Activated CD4-positive, alpha-beta T cell treated with anti-CD3 and anti-CD28 coated beads, Interleukin-2, amount 50 U/mL, for 48 hours (primary cell): ENCODE measurements at places on chromosomes 12 and 14.

DNA sequence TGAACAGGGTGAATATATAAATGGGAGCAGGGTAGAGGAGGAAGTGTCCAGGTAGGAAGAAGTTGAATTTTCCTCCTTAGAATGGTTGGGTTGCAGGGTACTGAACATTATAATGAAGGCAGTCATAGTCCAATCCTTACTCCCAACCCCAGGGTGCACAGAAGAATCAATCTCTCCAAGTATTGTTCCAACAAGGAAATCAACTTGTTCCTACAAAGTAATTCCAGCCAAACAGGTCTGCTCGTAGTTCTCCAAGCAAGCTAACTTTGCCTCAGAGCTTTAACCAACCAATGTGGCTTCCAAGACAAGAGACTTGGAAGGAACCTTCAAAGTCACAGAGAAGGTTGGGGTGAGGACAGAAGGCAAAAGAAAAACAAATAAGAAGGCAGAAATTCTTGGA is 527.2 kb downstream of the MED13L start:
- no peak for DNase-seq

- DNase-seq = no peak
These were observed 18.8 kb upstream of the MAGOHB start for GRCh38 chr12:10632226-10632625.

DNA sequence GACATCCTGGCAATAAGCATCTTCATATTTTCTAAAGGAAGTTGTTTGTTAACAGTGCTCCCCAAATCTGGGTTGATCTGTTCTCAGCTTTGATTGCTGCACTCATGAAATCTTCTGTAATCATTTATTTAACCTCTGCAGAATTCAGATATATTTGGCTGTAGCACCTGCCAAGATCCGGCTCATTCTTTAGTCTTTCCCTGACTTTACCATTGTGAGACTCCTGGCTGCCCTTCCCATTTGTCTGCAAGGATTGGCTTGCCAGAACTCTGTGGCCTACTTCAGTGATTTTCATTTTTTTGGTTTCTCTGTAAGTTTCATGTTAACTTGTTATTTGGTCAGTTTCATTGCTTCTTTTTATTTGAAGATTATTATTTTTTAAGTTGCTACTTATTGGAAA is 191.2 kb upstream of the PLXNC1 start:
- no peak for DNase-seq

DNA sequence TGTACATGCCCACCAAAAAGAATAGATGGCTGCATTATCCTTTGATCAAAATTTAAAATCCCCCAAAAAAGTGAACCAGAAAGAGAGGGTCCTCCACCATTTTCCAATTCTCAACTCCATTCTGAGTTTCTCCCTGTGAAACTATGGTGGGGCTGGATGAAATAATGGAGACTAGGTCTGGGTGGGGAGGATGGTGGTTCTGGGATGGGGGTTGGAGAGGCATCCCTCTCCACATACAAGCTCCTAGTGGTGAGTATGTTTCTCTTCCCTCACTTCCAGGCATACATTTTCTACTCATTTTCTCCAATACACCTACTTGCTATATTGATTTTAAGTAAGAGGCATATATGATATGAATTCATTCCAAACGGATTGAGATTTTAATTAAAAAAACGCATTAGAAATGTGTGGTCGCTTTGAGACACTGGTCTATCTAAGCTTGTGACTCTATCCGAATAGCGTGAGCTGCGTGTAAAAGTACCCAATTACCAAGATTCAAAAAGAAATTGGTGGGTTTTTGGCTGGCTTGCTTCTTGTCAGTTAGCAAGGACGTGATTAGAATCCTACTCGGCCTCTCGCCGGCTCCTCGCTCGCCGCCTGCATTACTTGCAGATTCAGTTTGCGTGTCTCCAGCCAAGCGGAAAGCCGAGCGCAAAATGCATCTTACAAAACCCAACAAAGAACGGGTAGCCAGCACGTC is 3.4 kb downstream of the ASCL1 start:
- no peak for DNase-seq

DNA sequence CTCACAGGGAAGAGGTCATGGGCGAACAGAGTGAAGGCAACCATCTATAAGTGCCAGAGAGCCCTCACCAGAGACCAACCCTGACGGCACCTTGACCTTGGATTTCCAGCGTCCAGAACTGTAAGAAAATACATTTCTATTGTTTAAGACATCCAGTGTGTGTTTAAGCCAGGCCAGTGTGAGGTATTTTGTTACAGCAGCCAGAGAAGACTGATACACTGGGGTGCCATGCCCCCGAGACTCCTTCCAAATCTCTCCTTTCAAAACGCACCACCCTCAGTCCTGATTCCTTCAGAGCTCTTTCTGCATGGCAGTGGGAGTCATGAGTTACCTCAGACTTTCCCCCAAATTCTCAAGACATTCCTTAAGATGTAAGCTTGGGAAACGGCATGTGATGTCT is 2.5 kb upstream of the SERPINA5 start:
- no peak for DNase-seq

GRCh38 chr12:110449799-110450497 is at the start of gene ARPC3:
ARPC3 (minus strand) TSS chr12:110450337; CDS start chr12:110450260, 77 bp downstream.
- peak; percentile 95 for DNase-seq

DNA sequence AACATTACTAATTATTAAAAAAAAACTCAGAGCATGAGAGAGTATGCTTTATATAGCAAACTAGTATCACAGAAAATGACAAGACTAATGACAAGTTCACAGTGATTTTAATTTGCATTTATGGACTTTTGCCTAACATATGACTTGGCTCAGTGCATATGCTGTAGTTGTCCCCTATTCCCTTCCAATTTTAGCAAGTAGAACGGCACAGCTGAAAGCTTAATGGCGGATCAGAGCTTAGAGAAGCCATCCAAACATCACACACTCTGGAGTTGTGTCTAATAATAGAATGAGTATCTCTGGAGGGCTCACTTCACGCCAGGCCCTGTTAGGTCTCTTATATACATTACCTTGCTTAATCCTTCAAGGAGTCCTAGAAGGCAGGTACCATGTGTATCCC is 13.3 kb downstream of the CNIH1 start:
- DNase-seq = no peak

GRCh38 chr12:121811434-121812319 is 7.9 kb downstream of the SETD1B start:
- DNase-seq = peak; percentile 71

DNA sequence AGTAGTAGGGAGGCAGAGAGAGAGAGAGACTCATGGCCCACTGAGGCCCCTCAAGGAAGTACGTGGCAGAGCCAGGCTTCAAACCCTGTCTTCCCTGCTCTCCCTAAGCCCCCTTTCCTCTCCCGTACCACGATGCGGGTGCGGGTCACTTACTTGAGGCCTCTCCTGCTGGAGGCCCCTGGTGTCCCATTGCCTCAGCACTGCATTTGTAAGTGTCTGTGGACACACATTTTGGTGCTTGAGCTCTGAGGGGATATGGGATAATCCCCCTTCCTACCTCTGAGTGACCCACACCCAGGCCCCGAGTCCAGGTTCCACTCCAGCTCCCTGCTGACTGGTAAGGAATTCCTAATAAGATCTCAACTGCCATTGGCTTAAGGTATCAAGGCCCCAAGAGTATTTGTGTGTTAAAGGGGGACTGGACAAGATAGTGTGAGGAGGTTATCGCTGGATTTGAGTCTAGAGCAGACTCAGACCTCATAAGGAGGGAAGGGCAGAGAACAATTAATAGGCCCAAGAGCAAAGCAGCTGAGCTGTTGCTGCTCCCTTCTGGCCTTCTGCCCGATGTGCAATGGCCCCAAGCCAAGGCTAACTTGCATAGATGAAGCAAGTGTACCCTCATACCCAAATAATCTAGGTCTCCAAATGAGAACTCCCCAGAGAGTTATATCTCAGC is 71.9 kb downstream of the CRACR2A start:
- no peak for DNase-seq

GRCh38 chr14:31965071-31965734 is 111.9 kb upstream of the ARHGAP5 start:
- DNase-seq = no peak

GRCh38 chr12:118188690-118189371 is 52.9 kb downstream of the PEBP1 start:
- no peak for DNase-seq

DNA sequence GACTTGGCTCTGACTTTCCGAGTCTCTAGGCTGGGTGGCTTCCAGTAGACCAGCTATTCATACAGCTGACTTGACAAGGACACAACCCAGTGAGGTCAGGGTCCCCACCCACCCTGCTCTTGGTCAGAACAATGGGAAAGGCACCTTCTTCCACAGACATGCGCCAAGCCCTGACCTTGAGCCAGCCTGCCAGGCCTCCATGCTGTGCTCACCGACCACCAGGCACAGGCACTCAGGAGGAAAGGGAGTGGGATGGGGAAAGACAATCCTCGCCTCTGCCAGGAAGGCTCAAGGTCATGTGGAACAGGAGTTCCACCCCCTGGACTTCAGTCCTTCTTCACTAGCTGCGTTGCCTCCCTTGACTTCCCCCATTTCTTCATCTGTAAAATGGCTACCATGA is 31.4 kb downstream of the GALNT16 start:
- DNase-seq = no peak

DNA sequence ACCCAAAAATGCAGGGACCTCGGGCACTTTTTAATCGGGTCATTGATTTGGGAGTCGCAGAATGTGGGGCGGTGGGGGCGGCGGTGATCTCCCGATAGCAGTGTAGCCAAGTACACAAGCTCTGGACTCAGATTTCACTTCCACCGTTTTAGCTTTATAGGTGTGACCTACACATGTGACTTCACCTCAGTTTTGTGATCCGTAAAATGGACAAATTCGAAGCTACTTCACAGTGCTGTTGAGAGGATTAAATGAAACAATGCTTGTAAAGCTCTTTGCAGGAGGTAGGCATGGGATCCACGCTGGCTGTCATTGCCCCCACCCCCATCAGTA is 478 bp downstream of the RITA1 start:
- no peak for DNase-seq

- no peak for DNase-seq
These were observed 59.8 kb upstream of the MDM1 start for GRCh38 chr12:68391937-68392336.

DNA sequence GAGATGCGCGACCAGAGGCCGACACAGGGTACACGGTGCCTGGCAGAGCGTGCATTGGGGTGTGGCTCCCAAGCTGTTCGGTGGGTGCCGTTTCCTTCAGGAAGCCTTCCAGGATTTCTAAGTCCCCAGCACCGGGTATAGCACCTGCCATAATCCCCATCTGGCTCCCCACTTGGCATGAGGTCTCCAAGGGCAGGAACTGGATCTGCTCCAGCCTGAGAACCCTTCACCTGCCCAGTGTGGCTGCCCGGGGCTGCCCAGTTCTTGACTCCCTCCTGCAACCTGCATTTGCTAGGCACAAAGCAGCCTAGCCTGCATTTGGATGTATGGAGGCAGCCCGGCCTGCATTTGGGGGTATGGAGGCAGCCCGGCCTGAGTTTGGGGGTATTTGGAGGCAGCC is 69.7 kb downstream of the RFLNA start:
- no peak for DNase-seq

GRCh38 chr12:89697296-89697695 is 11.3 kb downstream of the ATP2B1 start:
- DNase-seq = no peak

DNA sequence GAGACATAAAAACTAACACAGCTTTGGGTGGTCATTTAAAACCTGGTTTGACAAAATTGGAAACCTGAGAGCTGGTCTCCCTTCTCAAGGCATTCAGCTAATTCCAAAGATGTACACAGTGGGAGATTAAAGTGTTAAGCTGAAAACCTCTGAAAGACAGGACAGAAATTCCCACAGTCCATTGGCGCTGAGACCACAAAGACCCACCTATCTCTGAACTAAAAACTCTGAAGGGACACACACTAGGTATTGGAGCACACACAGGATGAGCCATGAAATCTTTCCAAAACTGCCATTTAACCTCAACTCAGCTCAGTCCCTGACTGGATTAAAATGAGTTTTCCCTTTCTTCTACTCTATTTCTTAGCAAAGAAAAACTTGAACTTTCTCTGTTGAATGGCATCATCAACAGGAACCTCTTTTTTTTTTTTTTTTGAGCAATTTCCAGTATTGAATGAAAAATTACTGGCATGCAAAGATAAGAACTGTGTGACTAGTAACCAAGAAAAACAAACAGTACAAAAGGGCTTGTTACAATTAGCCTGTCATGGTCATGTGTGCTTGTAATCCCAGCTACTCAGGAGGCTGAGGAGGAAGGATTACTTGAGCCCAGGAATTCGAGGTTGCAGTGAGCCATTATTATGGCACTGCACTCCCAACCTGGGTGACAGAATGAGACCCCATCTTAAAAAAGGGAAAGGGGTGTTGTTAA is 82.4 kb downstream of the IPO8 start:
- no peak for DNase-seq

DNA sequence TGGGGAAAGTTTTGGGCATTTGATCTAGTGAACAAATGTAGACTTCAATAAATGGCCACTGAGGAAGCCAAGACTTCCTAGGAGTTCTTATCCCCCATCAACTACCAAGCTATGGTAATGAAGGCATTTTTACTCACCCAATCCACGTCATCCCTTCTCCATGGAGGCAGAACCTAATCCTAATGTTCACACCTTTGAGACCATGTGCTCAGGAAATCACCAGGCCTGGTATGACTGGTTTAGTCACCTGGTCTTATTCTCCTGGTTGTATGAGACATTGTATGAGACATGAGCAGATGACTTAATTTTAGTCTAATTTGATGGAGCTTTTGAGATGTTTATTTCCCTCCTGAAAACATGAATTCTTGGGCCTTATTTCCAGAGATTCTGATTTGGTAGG is 88.6 kb downstream of the PAX9 start:
- DNase-seq = no peak

GRCh38 chr12:228846-229200 is 14.9 kb upstream of the SLC6A12 start:
- no peak for DNase-seq

DNA sequence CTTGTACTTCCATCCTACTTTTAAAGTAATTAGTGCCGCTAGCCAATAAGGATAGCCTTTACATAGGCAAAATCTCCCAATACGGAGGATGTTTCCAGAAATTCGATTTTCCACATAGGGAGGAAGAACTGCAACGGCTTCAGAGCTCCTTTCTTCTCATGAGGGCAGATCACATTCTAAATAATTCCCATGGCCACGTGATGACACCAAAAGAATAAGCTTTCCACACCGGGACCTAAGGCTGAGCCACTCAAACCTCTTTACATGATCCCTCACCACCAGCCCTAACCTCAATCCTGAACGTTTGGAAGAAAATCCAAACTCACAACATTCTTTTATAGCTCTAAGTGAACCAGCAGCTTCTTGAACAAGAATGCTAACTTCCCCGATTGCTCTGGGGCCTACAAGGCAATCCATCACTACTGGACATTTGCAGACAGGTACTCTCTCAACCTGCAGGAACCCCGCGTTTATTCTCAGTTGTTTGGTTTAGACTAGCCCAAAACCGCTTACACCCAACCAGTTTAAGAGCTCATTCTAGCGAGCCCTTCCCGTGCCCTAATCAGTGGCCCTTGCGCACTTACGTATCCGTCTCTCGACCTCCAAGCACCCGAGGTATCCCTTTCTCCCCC is 884 bp downstream of the CAPRIN2 start:
- DNase-seq = no peak

GRCh38 chr14:20563971-20564370 is 3.1 kb upstream of the RNASE9 start:
- no peak for DNase-seq
